ENCODE measurements at places on chromosomes 7 and 10.

DNA sequence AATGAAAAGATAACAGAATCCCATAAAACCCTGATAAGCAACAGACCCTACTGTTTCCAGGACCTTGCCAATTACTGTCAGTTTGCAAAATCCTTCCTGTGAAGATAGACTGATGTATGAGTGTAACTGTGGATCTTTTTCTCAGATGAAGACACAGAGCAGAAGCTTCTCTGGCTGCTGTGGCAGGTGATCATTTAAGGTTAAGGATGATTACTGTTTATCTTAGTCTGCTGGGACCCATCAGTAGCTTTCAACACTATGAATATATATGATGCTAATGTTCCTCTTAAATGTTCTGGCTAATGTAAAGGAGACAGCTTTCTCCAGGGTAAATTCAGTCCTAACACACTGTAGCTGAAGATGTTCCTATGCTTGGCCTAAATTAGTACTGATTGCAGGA is 56.0 kb upstream of the CTTNBP2 start:
- no peak for DNase-seq

GRCh38 chr10:78566284-78567111 is 502.3 kb upstream of the ZMIZ1 start:
- no peak for DNase-seq

DNA sequence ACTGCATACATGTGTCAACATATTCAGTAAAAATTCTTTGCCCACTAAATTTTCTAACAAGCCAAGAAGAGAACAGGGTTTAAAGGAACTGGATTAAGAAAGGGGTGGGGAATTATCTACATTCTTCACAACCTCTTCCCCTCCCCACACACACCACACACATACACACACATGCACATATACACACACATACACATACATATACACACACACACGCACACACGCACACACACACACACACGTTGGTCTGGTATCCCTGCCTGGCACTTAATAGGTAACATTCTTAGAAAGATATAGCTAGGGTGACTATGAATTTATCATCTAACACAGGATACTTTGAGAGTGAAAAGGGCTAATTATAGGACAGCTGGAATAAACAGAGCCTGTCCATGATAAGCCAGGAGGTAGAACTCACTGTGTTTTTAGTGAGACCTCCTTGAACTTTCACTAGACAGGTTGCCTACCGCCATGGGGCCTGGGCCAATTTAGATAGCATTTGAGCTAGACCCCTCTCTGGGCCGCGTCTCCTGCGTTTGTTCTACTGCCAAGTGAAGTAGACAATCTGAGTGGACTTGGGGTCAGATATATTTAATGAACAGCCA is 33.1 kb upstream of the EPC1 start:
- DNase-seq, result no peak

GRCh38 chr7:66143876-66144332 is 29.3 kb downstream of the CRCP start:
- no peak for DNase-seq
